ENCODE measurements at places on chromosomes 6 and 20. TPM values are rescaled to one million over a fixed set of nuclear protein-coding genes. Genes with fewer than 3 reads are reported as not detected.

Gene TMEM74B
- total RNA-seq = 1.2 TPM

DNA sequence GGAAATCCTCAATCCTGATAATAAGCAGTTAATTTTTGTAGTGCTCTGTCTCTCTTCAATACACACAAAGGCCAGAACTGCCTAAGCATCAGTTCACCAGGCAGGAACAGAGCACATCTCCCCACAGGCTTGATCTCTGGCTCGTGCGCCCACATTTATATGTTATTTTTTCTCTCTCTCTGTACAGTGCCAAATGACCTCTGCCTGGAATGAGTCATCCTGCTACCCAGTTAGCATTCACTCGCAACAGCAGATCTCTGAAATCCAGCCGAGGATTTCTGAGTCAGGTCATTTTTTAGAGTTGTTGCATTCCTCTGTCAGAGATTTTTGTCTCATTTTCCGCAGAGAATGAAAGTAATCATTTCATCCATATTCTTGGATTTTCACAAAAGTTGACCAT is 107.1 kb downstream of the COL12A1 start:
- no peak overlapping the region for H3K27ac ChIP-seq
- no peaks in the 10 kb centered on the region for H3K4me1 ChIP-seq
- no peaks in the 10 kb centered on the region for H3K27me3 ChIP-seq
- no peaks in the 10 kb centered on the region for H3K36me3 ChIP-seq
- no peak for DNase-seq
- no peak overlapping the region for H3K4me3 ChIP-seq

Gene LCA5
- total RNA-seq = 0.18 TPM

GRCh38 chr6:103167345-103168071 is 1692.2 kb downstream of the HACE1 start:
- no peaks in the 10 kb centered on the region for H3K36me3 ChIP-seq
- no peaks in the 10 kb centered on the region for H3K4me1 ChIP-seq
- H3K27me3 ChIP-seq = no peaks in the 10 kb centered on the region
- H3K4me3 ChIP-seq = no peak overlapping the region

Gene TPX2
- 83.0 TPM for total RNA-seq

DNA sequence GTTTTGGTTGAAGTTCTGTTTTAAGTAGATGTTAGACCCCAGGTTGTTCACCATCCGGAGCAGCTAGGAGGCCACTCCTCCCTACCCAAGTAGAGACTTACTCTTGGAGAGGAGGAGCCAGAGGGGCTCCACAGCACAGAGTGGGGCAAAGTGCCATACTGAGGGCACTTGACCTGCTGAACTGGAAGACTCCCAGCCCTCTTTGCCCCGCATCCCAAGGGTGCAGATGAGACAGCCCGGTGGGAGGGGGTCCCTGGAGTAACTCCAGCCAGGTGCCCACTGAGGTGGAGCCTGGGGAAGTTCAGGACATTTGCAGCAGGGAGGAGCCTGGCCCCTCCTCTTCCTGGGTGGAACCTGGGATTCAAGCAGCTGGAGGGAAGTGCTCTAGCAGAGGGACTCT is 102.1 kb upstream of the GPR6 start:
- no peak for DNase-seq
- H3K27me3 ChIP-seq = peaks cover 10% of the 10 kb centered on the region
- H3K4me1 ChIP-seq = peaks cover 5% of the 10 kb centered on the region
- H3K36me3 ChIP-seq = no peaks in the 10 kb centered on the region
- no peak overlapping the region for H3K27ac ChIP-seq

DNA sequence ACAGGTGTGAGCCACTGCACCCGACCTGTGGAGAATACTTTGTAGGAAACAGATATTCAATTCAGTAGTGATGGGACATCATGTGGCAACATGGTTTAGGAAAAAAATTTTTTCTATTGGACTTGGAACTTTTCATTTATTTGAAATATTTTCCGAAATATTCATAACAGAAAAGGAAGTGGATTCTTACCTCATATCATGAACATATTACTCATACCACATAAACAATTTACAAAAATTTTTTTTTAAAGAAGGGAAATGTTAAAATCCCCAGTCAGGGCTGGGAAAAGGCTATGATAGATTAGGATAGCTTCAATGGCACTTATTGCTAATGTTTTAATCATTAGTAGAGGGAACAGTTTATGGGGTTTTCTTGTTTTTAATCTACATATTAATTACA is 6.8 kb upstream of the ALDH8A1 start:
- peaks cover 18% of the 10 kb centered on the region for H3K4me1 ChIP-seq
- no peak overlapping the region for H3K27ac ChIP-seq

Gene C20orf144
- total RNA-seq = 0.28 TPM

Gene CLPSL2
- not detected for total RNA-seq

DNA sequence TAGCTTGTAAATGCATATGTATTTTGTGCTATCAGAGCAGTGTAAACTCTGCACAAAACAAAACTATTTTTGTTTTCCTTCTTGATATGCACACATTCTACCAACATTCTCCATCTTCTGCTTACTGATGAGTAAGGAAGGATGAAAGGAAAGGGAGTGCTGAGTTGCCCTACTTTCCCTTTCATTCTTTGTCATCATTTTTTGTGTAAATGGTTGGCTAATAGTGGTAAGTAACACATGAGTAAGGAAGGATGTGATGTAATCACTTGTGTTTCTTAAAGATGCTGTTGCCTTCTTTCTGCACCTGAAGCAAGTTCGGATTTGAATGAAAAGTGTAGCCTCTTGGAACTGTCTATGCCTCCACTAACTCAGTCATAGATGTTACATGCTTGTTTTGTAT is 4.6 kb upstream of the REV3L start:
- H3K27ac ChIP-seq = peak overlapping the region; percentile 72
- DNase-seq = no peak
- no peak overlapping the region for H3K4me3 ChIP-seq
- peaks cover 41% of the 10 kb centered on the region for H3K4me1 ChIP-seq
- peaks cover 41% of the 10 kb centered on the region for H3K36me3 ChIP-seq
- H3K27me3 ChIP-seq = no peaks in the 10 kb centered on the region

Gene PNPLA1
- total RNA-seq = not detected

DNA sequence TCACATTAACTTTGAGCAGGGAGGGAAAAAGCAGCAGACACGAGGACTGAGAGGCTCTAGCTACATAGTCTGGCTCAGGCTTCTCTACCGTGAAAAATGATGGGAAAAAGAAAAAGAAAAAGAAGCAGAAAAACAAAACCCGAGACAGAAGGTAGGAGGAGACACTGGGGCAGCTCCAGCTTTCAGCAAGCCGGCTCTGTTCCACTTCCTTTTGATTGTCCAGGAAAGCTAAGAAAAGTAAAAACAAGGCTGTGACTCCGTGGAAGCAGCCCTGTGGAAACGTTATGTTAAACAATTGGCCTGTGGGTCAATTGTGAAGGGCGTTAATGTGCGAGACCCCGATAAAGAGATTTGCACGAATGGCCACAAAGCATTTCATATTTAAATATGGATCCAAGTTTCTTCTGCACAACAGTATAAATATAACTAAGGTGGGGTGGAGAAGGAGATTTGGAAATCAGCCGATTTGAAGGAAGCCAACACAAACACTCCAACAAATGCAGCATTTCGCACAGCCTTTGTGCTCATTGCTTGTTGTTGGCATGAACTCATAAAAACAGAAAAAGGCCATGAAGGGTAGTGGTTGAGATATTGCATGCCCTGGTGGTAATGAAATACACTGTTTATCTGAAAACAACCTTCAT is 236.9 kb upstream of the JAG1 start:
- H3K27ac ChIP-seq = no peak overlapping the region
- no peaks in the 10 kb centered on the region for H3K27me3 ChIP-seq
- H3K4me1 ChIP-seq = no peaks in the 10 kb centered on the region
- DNase-seq = no peak
- no peaks in the 10 kb centered on the region for H3K36me3 ChIP-seq

- no peak overlapping the region for H3K27ac ChIP-seq
- no peak overlapping the region for H3K4me3 ChIP-seq
- no peaks in the 10 kb centered on the region for H3K4me1 ChIP-seq
- no peaks in the 10 kb centered on the region for H3K36me3 ChIP-seq
- H3K27me3 ChIP-seq = no peaks in the 10 kb centered on the region
These were observed 55.8 kb downstream of the PHACTR1 start for GRCh38 chr6:12772416-12772815.

DNA sequence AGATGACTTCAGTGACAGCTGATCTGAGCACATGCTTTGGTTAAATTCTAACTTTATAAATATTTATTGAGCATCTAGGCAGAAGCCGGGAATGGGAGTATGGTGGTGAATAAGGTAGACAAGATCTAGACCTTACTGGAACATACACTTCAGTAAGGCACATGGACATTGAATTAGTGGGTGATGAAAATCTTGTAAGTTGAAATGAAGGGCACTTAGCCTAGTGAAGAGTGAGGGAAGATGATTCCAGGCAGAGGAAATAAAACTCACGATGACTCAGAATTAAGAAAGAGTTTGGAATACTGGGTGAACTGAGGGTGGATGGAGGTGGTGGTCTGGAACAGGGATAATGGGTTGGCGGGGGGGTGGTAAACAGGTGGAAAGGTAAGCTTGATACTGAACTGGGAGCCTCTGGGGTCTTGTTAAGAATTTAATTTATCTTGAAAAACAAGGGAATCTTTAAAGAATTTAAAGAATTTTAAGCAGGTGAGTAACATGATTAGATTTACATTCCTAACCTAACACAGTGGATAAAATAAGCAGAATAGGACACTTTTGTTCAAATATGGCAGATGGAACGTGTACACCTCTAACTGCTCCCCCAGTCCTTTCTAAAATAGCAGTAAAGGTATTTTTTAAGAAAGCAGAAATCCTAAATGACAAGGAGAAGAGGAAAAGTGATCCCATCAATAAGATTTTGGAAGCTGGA is 75.2 kb upstream of the ARHGAP18 start:
- H3K27ac ChIP-seq = no peak overlapping the region
- H3K4me3 ChIP-seq = no peak overlapping the region
- no peak for DNase-seq

- no peaks in the 10 kb centered on the region for H3K27me3 ChIP-seq
- no peak overlapping the region for H3K4me3 ChIP-seq
- no peaks in the 10 kb centered on the region for H3K36me3 ChIP-seq
- H3K27ac ChIP-seq = no peak overlapping the region
- no peak for DNase-seq
- H3K4me1 ChIP-seq = no peaks in the 10 kb centered on the region
These were observed 298.6 kb downstream of the C6orf118 start for GRCh38 chr6:165010556-165011535.

GRCh38 chr6:111871725-111872400 is 1.4 kb downstream of the FYN start:
- peaks cover 46% of the 10 kb centered on the region for H3K36me3 ChIP-seq
- H3K27me3 ChIP-seq = peaks cover 2% of the 10 kb centered on the region
- H3K4me3 ChIP-seq = peak overlapping the region; percentile 97
- H3K4me1 ChIP-seq = peaks cover 53% of the 10 kb centered on the region
- peak overlapping the region; percentile 94 for H3K27ac ChIP-seq
- no peak for DNase-seq

DNA sequence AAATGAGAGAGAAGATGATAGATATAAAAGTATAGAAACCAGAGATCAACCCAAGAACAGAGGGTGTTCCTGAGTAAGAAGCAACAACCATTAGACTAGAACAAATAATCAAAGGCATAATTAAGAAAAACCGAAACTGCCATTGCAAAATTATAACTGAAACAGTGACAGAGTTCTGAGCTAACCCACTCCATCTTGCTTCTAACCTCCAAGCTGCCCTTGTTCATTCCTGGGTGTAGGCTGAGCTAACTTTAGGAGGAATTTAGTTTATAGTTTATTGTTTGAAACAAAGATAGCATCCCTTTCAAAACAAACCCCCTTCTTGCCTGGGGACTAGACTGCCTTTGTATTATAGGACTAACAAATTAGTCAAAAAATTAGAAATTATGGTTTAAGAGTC is 56.1 kb upstream of the PRND start:
- no peak for DNase-seq
- peaks cover 44% of the 10 kb centered on the region for H3K4me1 ChIP-seq
- H3K27ac ChIP-seq = peak overlapping the region; percentile 79
- peaks cover 3% of the 10 kb centered on the region for H3K36me3 ChIP-seq
- no peaks in the 10 kb centered on the region for H3K27me3 ChIP-seq
